Transverse colon (tissue), 4 donors: ENCODE measurements at places on chromosomes 1 and 21. TPM values are rescaled to one million over a fixed set of nuclear protein-coding genes. Genes with fewer than 3 reads are reported as not detected.
A peak's percentile ranks its signal among the peaks of the same experiment; 100 is the strongest.

Gene INSRR
- total RNA-seq: not detected

Gene PLCH2
- 1.00 TPM for total RNA-seq

DNA sequence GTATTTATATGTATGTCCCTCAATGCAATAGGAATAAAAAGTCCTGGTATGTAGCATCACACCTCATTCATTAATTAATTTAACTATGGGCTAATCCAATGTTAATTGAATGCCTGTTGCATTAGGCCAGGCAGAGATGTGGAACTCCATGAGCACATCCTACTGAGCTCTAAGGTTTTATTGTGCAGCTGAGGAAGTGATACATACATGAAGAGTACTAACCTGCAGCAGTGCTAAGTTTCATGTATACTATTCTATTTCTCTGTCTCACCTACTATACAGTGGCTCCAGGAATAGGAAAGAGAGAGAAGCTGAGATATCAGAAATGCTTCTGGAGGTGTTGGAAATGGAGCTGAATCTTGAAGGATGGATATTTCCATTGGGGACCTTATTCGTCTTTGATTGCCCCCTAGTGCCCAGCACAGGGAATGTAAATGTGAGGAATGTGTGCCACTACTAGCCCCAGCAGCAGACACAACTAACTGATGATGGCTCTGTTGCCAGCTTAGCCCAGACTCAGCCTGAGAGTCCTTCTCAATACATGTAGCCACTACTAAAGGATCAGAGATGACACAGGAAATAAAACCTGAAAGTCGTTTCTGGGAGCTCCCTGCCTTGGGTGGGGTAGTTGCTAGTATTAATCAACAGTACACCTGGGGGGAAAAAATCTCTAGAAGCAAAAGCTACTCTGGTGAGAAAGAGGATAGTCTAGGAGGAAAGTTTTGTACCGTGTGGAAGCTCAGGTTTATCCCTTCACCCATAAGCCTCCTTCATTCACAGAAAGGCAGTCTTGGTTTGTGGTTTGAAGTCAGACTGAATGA lies 173.3 kb upstream of the FOXD3 start:
- no peak for DNase-seq

GRCh38 chr1:44326024-44326701 lies 28.9 kb downstream of the ERI3 start:
- DNase-seq: no peak

GRCh38 chr21:44511938-44512275 lies 28.1 kb downstream of the KRTAP10-1 start:
- no peak for DNase-seq

DNA sequence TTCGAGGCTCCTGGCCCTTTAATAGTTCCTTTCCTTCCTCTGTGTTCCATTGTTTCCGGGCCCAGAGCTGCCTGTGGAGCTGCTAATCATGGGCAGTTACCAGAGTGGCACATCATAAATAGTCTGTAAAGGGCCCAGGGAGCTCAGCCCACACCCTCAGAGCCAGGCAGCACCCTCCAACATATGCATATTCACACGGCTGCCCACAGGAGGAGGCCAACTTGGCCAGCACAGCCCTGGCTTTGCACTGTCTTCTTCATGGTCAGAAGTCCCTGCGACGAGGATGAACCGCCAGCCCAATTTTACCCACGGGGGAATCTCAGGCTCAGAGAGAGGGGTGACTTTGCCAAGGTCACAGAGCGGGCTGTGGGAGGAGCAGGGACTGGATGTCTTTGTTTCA lies 172.5 kb downstream of the TRABD2B start:
- peak; percentile 53 for DNase-seq

DNA sequence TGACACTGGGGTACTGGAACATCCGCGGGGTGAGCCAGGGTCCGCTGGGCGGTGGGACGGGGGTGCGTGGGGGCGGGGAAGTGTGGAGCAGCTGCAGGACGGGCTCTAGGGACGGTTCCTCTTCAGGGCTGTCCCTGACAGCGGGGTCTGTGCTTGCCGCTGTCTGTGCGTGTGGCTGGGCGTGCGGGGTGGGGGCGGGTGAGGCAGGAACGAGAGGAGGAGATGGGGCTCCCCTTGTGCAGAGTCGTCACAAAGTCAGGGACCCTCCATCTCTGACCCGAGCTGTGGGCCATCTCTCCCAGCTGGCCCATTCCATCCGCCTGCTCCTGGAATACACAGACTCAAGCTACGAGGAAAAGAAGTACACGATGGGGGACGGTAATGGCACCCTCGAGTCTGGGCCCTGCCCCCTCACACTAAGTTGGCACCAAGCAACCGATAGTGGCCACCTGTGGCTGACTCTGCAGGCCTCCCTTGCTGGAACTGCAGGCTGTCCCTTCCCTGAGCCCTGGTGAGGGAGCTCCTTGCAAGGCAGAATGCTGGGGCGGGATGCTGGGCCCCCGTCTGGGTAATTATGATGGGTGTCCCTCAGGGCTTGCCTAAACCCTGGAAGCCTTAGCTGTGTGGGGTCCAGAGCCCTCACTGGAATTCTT lies 392 bp downstream of the GSTM2 start:
- no peak for DNase-seq

DNA sequence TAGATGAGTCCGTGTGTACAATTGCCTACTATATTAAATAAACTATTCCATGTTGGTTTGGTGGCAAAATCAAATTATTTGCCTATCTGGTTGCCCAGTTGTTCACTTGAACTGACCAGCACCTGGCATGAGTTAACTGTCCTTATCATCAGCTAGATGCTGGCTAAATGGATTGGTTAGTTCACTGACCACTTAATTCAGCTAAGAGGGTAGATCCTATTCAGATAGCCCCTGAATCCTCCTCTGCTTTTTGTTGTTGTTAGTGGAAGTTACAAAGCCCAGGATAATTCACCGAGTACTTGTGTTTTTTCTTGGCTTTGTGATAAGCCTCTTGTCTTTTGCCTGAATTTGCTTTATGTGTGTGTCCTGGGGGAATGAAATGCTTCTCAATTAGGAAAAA lies 22.8 kb upstream of the CD53 start:
- no peak for DNase-seq

Gene ITGB2
- 32.4 TPM for total RNA-seq

Gene BTBD8
- 6.7 TPM for total RNA-seq

GRCh38 chr1:226063224-226063976 lies 884 bp downstream of the H3-3A start:
- DNase-seq: peak; percentile 53

GRCh38 chr1:186046437-186047211 lies 312.4 kb downstream of the HMCN1 start:
- no peak for DNase-seq

GRCh38 chr21:42414928-42415769 lies 11.4 kb downstream of the UBASH3A start:
- DNase-seq: peak; percentile 55

- DNase-seq: peak; percentile 78
Measured at GRCh38 chr1:39653546-39654031, 14.1 kb upstream of the HEYL start.

- DNase-seq: no peak
Measured at GRCh38 chr1:211715971-211716370, 40.5 kb upstream of the NEK2 start.

Gene RIMS3
- 14.7 TPM for total RNA-seq

Gene TCEANC2
- 6.5 TPM for total RNA-seq

- DNase-seq: no peak
Measured at GRCh38 chr1:170853867-170854266, 81.5 kb upstream of the MROH9 start.

- DNase-seq: no peak
Measured at GRCh38 chr21:38205940-38206339, 50.9 kb upstream of the KCNJ15 start.

- no peak for DNase-seq
Measured at GRCh38 chr1:64039390-64039926, 164.0 kb upstream of the UBE2U start.

Gene IL10
- not detected for total RNA-seq

Gene OLFML3
- 29.2 TPM for total RNA-seq

- peak; percentile 10 for DNase-seq
Measured at GRCh38 chr1:12708396-12709090, 7.4 kb upstream of the AADACL3 start.

DNA sequence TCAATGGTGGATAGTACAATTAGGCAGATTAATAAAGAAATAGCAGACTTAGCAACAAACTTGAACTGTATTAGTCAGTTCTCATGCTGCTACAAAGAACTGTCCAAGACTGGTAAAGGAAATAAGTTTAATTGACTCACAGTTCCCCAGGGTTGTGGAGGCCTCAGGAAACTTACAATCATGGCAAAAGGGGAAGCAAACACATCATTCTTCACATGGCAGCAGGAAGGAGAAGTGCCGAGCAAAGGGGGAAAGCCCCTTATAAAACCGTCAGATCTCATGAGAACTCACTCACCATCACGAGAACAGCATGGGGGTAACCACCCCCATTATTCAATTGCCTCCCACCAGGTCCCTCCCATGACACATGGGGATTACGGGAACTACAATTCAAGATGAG lies 27.1 kb upstream of the PDE4B start:
- DNase-seq: no peak

GRCh38 chr1:21956720-21957552 lies 19.8 kb upstream of the HSPG2 start:
- peak; percentile 66 for DNase-seq

DNA sequence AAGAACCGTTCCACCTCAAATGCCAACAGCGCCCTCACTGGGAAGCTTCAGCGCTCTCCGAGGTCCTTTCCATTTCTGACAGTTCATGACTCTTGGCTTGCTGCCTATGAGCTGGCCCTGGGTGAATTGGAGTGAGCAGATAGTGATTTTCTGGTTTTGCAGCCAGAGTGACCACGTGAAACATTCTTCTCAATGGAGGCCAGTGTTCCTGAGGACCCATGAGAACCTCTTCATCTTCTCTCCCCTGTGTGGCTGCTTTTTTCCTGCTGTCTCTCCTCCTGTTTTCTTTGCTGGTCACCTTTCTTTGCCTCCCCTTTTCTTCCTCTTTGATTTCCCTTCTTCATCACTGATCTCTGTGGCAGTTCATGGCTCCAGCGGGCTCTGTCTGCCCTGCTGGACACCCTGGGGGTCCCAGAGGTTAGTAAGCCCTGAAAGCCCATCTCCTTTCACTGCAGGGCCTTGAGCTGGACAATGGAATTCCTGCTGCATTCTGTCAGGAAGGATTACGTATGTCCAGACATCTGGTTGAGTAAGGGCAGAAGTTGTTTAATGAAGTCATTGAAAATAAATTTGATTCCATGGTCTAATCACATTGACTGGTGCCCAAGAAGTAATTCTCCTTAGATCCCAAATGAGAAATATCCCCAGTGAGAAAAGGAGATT lies 29.9 kb downstream of the VASH2 start:
- no peak for DNase-seq

GRCh38 chr1:13699936-13700520 lies at the start of gene PRDM2:
Gene PRDM2, plus strand, starts transcription at chr1:13700188. Its CDS starts 15,418 bp downstream, at chr1:13715606.
- DNase-seq: peak; percentile 53

GRCh38 chr21:45105906-45106485 lies 31.6 kb downstream of the ADARB1 start:
- DNase-seq: no peak

GRCh38 chr1:47757226-47757975 lies 239.8 kb downstream of the TRABD2B start:
- DNase-seq: no peak

Gene CNIH3
- 0.68 TPM for total RNA-seq

Gene GUCA2B
- 116 TPM for total RNA-seq
